ENCODE measurements at places on chromosomes 7 and 10.

- no peak for DNase-seq
Observed at GRCh38 chr10:129579228-129579627, 112.2 kb downstream of the MGMT start.

DNA sequence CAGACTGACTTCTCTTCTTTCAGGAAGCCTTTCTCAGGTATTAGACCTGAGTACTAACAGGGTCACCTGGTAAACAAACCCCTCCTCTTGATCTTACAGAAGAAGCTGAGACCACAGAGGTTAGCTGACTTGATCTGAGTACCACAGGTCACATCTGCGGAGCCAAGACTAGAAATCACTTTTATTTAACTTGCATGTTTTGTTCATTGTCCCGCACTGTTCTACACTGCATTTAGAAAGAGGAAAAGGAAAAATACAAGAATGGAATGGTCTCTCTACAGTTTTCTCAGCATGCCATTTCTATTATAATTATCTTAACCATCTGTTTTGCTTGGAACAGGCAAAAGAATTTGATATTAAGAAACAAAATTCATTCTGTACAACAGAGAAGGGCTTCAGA, 245.6 kb upstream of the ETV1 start:
- no peak for DNase-seq

- no peak for DNase-seq
Observed at GRCh38 chr10:17652585-17652984, 8.6 kb downstream of the STAM start.

DNA sequence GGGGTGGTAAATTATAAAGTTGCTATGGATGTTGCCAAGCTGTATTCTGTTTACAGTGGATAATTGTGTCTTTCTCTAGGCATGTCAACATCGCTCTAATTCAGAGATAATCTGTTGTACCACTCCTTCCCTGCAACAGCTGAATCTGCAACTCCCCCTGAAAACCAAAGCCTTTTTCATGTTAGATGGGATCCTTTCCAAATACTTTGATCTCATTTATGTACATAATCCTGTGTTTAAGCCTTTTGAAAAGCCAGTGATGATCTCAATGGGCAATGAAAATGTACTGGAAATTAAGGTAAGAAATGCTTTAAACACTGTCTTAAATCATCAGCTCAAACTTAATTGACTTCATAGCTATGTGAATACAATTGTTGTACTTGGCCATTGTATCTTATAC, 91.0 kb downstream of the MET start:
- DNase-seq: no peak

- no peak for DNase-seq
Observed at GRCh38 chr10:128579280-128579865, 453.1 kb upstream of the MKI67 start.

DNA sequence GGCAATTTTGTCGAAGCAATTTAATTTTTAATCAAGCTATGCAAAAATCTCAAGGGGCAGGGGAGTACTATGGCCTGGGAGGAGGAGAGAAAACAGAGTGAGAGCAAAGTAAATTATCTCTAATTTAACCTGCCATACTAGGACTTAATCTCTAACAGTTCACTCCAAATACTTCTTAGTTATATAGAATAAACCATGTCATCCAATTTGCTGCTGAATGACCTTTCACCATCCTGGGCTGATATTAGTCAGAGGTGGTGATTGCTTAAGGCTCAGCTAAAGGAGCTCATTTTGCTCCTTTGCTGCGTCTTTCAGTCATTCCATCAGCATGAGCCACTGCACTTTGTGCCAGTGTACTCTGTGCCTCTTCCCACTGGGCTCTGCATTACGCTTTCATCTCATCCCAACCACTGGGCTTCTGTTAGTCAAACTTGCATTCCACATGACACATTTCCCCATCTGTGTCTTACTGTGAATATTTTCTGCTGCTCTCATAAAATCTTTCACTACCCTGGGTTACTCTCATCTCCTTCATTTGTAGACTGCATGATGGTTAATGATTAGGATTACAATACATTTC, 84.3 kb downstream of the CD36 start:
- no peak for DNase-seq

- no peak for DNase-seq
Observed at GRCh38 chr10:44779511-44779910, 131.6 kb upstream of the TMEM72 start.

DNA sequence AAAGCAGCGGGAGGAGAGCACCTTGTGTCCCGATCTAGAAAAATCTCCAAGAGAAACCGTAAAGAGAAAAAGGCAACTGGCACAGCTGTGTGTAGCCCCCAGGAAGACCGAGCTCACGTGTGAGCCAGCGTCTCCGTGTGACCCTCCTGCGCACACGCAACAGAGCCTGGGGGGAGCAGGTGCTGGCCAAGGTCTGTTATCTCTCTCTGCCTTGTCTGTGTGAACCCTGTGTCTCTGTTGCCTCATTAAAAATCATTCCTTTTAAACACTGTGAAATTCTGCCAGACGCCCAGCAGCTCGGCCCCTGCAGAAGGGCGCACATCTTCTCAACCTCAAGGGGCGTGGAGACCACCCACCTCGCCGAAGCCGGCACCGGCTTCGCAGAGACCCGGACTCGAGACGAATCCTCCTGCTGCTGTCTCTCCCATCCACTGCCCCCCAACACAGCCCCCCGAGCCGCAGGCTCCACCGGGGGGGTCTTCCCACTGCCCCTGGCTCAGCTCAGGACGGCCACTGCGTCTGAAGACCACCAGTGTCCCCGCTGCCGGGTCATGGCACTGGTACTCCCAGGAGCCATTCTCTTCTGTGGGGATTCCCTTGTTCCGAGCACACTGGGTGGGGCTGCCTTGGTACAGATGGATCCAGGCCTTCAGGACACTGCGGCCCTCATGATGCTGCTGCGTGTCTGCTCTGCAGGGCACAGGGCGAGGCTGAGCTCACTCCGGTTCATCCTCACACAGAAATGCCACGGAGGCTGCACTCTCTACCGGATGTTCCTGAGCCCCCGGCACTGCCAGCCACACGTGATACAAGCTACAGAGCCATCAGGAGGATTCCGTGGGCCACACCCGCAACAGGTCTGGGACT, 94.3 kb upstream of the DNAAF5 start:
- DNase-seq: no peak

DNA sequence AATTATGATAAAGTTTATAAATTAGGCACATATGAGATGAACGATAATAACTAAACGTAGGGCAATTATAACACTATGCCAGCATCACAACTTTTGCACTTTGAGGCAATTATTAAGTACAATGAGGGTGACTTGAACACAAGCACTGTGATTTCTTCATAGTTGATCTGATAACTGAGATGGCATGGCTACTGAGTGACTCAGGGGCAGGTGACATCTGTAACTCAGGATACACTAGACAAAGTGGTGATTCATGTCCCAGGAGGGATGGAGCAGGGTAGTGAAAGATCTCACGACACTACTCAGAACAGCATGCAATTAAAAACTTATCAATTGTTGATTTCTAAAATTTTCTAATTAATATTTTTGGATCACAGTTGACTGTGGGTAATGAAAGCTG, 98.3 kb upstream of the ARHGAP21 start:
- DNase-seq: no peak

- DNase-seq: no peak
Observed at GRCh38 chr10:98138031-98138430, 3.6 kb downstream of the R3HCC1L start.

- DNase-seq: no peak
Observed at GRCh38 chr10:113569576-113569975, 16.7 kb downstream of the HABP2 start.

GRCh38 chr10:6701289-6701688, 121.2 kb upstream of the PRKCQ start:
- no peak for DNase-seq

DNA sequence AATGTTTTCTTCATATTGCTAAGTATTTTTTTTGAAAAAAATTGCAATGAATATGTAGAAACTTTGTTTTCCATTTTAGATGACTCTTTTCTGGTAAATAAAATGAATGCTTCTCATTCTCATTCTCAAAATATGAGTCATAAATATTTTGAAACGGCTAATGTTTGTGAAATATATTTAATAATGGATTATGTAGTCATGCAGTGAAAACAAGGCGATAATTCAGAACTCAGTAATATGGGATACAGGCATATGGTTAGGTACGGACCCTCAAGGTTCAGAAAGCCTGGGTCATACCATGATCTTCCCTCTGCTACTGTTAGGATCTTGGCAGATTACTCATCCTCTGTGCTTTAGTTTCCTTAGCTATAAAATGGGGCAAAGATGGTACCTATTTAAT, 46.2 kb upstream of the SLC39A12 start:
- no peak for DNase-seq

DNA sequence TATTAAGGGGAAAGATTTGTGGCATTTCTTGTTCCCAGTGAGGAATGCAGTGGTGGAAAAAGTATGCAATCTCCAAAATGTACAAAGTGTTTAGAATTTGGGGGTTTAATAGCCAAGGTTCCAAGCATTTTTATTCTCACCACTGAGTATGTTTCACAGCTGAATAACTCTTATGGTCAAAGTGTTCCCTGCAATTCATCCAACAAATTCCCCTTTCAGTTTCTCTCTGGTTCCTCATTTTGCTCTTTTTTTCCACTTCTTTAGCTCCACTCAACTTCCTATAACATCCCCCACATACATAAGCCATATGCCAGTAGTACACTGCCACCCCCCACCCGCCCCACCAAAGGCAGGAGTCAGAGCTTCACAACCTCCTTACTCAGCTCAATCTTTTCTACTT, 4.6 kb downstream of the HECW1 start:
- no peak for DNase-seq

DNA sequence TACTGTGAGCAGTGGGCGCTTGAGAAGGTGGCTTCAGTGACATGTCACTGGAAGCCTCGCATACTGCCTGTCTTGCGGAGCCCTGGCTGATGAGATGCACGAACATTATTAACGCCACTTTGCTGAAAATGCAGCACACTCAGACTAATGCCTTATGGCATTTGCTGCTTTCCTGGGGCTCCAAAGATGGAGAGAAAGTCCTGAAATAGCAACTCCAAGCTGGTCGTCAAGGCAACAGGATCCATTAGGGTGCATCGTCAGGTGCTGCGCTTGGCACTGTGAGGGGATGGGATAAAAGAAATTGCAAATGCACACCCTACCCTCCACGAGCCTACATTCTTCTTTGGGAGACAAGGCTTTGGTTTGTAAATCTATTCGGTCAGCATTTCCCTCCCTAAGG, 592.5 kb downstream of the TYW1 start:
- DNase-seq: no peak

DNA sequence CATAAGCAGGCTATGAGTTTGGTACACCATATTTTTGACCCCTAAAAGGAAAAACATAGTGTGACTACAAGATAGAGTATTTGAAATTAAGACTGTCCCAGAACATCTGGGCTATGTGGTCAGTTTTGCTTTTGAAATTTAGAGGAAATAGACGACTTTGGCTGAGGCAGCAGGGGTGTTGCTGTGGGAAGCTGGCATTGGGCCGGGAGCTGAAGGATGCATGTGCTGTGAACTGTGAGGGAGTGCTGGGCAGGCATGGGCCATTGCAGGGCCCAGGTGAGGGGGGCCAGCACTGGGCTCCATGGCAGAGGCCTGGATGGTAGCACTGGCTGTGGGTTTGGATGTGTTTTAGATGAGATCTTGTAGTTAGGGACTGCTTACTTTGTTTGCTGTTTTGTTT, 168.3 kb downstream of the BMPER start:
- DNase-seq: no peak

Data from HEK293T (cell line).